PC-9 (cell line): ENCODE measurements at places on chromosomes 2 and 18. TPM values are rescaled to one million over a fixed set of nuclear protein-coding genes. Genes with fewer than 3 reads are reported as not detected.
A peak's percentile ranks its signal among the peaks of the same experiment; 100 is the strongest.

DNA sequence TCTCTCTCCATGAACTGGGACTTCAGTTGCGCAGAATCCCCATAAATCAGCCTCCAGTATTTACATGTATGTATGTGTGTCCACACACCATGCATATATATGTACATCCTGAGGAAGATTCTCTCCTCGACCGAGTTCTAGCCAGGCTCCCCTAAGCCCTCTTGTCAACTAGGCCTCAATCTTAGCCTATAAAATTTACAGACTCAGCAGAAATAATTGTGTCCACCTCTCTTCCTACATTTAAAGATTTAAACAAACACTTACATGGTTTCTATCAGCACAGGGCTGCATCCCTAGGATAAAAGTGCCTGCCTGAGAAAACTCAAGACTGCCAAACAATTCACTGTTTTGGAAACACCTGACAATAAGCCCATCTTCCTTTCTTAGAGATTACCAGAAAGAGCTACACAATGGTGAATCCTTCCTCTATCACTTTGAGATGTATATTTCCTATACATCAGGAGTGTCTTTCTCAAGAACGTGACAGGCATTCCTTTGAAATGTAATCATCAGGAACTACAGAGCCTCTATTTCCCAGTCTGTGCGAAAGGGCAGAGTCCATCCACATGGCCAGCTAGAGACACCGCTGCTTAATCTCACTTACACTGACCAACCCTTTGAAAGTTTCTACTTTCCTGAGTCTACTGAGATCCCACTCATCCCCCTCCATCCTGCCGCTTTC is 39.5 kb downstream of the ZNF519 start:
- no peaks in the 10 kb centered on the region for H3K27me3 ChIP-seq
- no peaks in the 10 kb centered on the region for H3K36me3 ChIP-seq
- no peak overlapping the region for H3K4me3 ChIP-seq
- H3K4me1 ChIP-seq = no peaks in the 10 kb centered on the region

DNA sequence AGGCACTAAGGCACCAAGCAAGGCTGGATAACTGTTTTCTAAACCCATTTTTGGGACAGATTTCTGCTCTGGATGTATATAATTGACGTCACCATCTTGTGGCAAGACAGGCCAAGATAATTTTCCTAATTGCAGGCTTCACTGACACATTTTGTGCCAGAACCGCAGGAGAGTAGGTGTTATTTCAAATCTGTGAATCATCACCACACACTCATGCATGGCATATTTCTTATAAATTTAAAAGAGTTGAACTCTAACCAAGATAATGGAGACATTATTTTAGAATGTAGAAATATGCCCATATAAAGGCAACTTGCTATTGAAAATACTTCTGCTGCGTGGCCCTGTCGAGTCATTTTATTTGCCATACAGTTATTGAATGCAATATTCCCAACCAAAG is 68.3 kb upstream of the ACYP2 start:
- no peak overlapping the region for H3K27ac ChIP-seq
- no peaks in the 10 kb centered on the region for H3K27me3 ChIP-seq
- H3K4me3 ChIP-seq = no peak overlapping the region
- no peaks in the 10 kb centered on the region for H3K36me3 ChIP-seq
- DNase-seq = no peak

DNA sequence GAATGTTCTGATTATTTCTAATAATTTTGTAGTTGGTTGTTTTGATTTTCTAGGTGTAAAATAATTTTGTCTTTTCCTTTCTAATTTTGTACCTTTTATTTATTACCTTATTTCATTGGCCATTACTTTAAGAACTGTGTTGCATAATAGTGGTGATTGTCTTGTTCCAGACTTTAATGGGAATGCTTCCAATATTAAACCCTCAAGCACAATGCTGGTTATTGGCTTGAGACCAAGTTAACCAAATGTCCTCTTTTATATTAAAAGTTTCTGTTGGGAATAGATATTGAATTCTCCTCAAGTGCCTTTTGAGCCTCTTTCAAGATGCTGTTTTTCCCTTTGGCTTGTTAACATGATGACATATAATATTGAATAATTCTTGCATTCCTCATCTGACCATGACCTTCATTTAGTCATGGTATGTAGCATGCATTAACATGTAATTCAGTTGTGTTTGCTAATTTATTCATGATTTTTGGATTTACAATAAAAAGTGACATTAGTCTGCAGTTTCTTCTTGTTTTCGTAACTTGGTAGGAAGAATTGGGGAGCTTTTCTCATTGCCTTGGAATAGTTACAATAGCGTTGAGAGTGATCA is 141.7 kb downstream of the DIS3L2 start:
- no peaks in the 10 kb centered on the region for H3K27me3 ChIP-seq
- no peaks in the 10 kb centered on the region for H3K36me3 ChIP-seq
- H3K4me1 ChIP-seq = no peaks in the 10 kb centered on the region

- no peak overlapping the region for H3K4me3 ChIP-seq
- no peak for DNase-seq
- no peaks in the 10 kb centered on the region for H3K27me3 ChIP-seq
Observed at GRCh38 chr2:118320658-118321057, 232.4 kb downstream of the INSIG2 start.

- no peak overlapping the region for H3K4me3 ChIP-seq
- peaks cover 32% of the 10 kb centered on the region for H3K4me1 ChIP-seq
- no peaks in the 10 kb centered on the region for H3K36me3 ChIP-seq
Observed at GRCh38 chr2:53509831-53510388, 257.7 kb upstream of the CHAC2 start.

DNA sequence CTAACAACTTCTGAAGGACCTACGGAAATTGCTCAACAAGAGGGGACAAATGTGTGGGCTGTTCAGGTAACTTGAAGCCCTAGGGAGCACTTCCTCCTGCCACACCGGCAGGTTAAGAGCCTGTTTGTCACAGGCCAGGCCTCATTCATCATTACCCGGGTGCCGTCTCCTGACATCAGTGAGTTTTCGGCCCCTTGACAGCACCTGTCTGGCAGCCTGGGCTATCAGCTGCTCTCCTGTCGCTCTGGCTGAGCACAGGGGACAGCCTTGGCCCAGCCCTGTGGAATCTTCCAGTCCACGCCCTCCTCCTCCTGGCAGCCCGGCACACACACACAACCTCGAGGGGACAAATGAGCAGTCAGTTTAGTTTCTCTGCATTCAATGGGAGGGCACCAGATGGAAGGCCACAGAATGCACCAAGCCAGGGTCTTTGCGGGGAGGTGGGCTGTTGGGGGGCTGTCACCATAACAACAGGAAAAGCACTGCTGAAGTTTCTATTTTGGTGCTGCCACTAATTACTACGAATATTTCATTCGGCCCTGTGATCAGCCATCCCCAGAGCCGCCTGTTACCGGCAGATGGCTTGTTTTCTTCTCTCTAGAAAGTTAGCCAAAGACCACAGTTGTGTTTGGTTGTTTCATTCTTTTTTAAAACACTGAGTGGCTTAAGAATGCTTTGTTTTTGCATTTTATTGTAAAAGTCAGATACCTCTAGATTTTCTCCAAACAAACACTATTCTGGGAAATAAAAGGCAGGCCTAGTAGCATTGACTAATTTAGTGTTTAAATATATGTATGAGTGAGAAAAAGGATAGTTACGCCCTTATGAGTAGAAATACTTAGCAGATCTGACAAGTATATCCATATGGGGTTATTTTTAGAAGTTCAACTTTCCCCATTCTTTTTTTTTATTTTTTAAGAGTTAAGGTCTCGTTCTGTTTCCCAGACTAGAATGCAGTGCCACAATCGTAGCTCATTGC is 189.9 kb upstream of the NDUFV2 start:
- H3K27ac ChIP-seq = no peak overlapping the region
- no peaks in the 10 kb centered on the region for H3K4me1 ChIP-seq
- no peak overlapping the region for H3K4me3 ChIP-seq

- no peak overlapping the region for H3K27ac ChIP-seq
- H3K4me1 ChIP-seq = no peaks in the 10 kb centered on the region
- peaks cover 63% of the 10 kb centered on the region for H3K27me3 ChIP-seq
- H3K36me3 ChIP-seq = no peaks in the 10 kb centered on the region
Observed at GRCh38 chr2:97011977-97012569, 25.7 kb upstream of the FAM178B start.

GRCh38 chr18:49486134-49486533 is 900 bp downstream of the C18orf32 start:
- H3K36me3 ChIP-seq = peaks cover 36% of the 10 kb centered on the region
- H3K27me3 ChIP-seq = no peaks in the 10 kb centered on the region
- peak overlapping the region; percentile 97 for H3K27ac ChIP-seq
- peak overlapping the region; percentile 92 for H3K4me3 ChIP-seq
- H3K4me1 ChIP-seq = peaks cover 30% of the 10 kb centered on the region

DNA sequence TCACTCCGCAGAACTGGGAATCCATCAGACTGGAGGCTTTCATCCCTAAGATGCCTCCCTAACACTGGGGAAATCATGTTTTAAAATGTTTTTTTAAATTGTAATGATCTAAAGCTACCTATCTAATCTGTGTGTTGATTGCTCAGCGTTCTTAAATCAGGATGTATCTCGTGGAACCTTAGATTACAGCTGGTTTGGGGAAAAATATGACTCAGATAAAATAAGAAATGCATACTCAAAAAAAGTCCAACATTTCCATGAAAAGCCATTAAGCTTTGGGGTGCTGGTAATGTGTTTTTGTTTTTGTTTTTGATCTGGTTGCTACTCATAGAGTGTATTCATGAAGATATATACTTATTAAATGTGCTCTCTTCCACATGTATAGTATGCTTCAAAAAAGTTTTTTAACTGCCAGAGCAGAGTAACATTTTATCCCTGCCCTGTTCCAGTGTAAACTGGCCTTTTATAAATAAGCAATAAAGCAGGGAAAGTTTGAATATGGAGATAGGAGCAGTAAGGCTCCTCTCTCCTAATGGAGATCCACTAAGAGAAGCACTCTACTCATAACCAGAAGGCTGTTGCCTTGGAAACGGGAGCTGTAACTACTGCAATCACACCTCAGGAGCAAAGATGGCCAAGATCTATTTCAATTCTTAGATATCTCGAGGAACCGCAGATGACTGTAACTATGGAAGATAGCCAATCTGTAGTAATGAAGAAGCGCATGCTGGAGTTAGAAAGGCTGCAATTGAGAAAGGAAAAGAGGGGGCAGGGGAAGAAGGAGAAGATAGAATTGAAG is 41.6 kb downstream of the ANKRD44 start:
- H3K27ac ChIP-seq = no peak overlapping the region
- no peaks in the 10 kb centered on the region for H3K4me1 ChIP-seq

- no peaks in the 10 kb centered on the region for H3K27me3 ChIP-seq
- no peaks in the 10 kb centered on the region for H3K36me3 ChIP-seq
Observed at GRCh38 chr2:65605058-65605742, 172.8 kb upstream of the SPRED2 start.

DNA sequence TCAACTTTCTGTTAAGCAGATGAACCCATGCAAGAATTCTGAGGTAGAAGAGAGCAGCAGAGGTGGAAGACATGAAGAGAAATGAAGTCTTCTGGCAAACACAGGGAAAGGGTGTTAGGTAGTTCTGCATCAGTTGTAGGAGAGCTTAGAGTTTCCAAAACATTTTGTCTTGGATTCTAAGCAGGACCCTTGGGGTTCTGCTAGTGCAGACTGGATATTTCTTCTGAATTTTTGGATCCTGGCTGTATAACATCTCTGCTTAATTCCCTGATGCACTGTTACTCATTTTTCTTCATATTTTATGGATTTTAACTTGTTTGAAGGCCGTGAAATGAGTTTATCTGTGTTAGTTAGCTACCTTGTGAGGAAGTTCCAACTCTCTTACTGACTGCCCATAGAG is 208.7 kb upstream of the SLC35G4 start:
- no peaks in the 10 kb centered on the region for H3K36me3 ChIP-seq
- H3K27ac ChIP-seq = no peak overlapping the region
- peaks cover 13% of the 10 kb centered on the region for H3K27me3 ChIP-seq
- no peak overlapping the region for H3K4me3 ChIP-seq

DNA sequence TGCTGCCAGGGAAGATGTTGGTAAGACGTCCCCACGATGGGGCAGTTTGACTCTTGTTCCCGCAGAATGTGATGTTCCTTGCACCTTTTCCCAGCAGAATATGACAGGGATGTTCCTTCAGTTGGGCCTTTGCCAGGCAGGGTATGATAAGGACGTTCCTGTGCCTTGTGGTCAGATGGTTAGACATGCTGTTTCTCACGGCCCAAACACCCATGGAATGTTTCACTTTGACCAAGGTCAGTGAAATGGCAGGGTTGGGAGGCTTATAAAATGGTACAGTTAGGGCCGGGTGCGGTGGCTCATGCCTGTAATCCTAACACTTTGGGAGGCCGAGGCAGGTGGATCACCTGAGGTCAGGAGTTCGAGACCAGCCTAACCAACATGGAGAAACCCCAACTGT is 40.3 kb upstream of the YPEL5 start:
- no peaks in the 10 kb centered on the region for H3K36me3 ChIP-seq
- H3K27ac ChIP-seq = no peak overlapping the region
- peak; percentile 12 for DNase-seq
- H3K27me3 ChIP-seq = peaks cover 29% of the 10 kb centered on the region
- no peaks in the 10 kb centered on the region for H3K4me1 ChIP-seq
- no peak overlapping the region for H3K4me3 ChIP-seq

DNA sequence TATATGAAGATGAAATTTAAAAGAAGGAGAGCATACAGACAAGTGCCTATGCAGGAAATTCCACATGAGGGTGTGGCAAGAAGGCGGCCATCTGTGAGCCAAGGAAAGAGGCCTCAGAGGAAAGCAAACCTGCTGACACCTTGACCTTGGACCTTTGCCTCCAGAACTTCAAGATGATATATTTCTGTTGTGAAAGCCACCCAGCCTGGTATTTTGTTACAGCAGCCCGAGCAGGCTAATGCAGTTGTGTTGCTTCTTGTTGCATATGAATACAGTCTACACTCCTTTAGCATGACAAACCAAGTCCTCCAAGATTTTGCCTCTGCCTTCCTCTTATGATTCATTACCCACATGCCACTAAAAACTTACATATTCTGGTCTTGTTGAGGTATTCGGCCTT is 374.8 kb upstream of the TRIB2 start:
- no peak overlapping the region for H3K4me3 ChIP-seq
- no peaks in the 10 kb centered on the region for H3K27me3 ChIP-seq
- no peaks in the 10 kb centered on the region for H3K36me3 ChIP-seq
- peaks cover 7% of the 10 kb centered on the region; the same call in 1 of the 2 replicates for H3K4me1 ChIP-seq

- H3K27me3 ChIP-seq = no peaks in the 10 kb centered on the region
- H3K27ac ChIP-seq = no peak overlapping the region
- H3K36me3 ChIP-seq = no peaks in the 10 kb centered on the region
- DNase-seq = no peak
Observed at GRCh38 chr2:3597567-3597966, 2.7 kb downstream of the COLEC11 start.

The SCYGR2 gene
- total RNA-seq = not detected in 2 replicates

The MOGAT1 gene
- total RNA-seq = 0.35 and 0.65 TPM in 2 replicates

The SLC23A3 gene
- total RNA-seq = 7.1 and 7.9 TPM in 2 replicates

The SLC19A3 gene
- total RNA-seq = 4.3 and 4.5 TPM in 2 replicates

The ZRANB3 gene
- total RNA-seq = 10.4 and 11.3 TPM in 2 replicates

The ATAD2B gene
- 12.6 and 12.8 TPM in 2 replicates for total RNA-seq
